ENCODE measurements at places on chromosomes 1 and 21.
A peak's percentile ranks its signal among the peaks of the same experiment; 100 is the strongest.

DNA sequence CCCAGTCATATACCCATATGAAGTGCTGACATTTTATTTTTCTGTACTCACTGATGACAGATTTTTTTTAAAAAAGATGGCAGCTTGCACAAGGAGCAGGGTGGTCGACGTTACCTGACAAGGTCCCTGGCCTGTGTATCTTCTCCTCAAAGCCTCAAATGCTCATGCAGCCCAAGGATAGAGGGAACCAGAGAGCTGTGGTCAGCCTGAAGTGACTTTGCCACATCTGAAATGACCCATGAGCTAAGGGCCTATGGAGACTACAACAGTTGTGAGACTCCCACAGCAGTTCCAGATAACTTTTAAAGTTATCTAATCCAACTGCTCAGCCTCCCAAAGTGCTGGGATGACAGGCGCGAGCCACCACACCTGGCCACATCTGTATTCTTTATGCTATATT lies 131.1 kb downstream of the GLUL start:
- DNase-seq: no peak

GRCh38 chr1:150065184-150065871 lies 2.2 kb upstream of the VPS45 start:
- DNase-seq: no peak

DNA sequence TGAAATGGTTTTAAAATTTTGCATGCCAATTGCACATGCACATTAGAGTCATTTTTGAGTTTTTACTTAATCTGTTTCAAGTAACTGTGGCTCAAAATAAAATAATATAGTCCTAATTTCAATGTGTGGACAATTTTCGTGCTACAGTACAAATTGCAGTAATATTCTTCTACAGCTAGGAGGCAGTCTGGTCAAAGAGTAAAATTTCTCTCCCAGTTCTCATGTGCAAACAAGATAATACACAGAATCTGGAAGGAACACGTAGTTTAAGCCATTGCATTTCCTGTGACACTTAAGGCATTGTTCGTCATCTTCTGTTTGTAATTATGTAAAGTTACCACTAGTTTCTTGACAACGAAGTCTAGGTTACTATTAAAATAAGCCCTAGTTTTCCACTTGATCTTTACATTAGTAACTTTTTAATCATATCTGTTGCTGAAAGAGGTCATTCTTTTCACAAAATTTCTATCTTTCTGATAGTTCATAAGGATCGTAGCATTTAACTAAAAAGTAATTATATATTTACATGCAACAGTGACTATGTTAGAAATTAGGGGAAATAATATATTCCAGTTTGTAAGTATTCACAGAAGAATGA lies 28.9 kb downstream of the ODR4 start:
- peak; percentile 26 for DNase-seq

DNA sequence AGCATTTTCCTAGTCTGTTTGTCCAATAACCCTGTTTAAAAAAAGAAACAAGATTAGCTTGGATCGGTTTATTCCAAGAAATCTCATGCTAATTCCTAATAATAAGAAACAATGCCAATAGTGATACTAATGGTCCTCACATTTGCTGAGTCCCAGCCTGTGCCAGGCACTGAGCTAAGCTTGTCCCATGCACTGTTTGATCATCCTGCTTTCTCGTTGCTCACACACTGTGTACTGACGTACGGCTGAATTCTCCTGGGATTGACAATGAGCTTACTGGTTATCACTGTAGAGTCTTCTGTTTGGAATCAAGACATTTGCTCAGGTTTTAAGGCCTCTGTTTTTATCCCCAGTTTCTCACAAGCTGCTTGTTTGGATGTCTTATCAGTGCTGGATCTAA lies 71.1 kb downstream of the CACNA1E start:
- DNase-seq: no peak

GRCh38 chr21:42466700-42467099 lies 29.3 kb downstream of the RSPH1 start:
- DNase-seq: no peak

- DNase-seq: no peak
Observed at GRCh38 chr1:147721716-147722115, 38.7 kb downstream of the GJA5 start.

DNA sequence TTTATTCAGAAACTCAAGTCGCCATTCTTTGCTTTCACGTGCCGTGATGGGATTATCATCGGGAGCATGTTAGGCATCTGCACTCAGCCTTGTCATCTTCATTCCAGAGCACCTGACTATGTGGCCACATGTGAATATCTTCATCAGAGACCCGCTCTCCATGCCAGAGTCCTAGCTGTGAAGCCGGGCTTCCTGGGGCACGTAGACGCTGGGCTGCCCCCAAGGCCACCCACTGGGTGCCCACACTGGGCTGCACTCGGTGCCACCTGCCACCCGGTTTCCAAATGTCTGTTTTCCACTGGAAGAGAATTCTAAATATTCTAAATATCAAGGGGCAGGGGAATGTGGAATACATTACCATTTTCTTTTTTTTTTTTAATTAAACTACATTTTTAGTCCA lies 43.8 kb downstream of the SLC37A1 start:
- DNase-seq: no peak

GRCh38 chr1:178572604-178573003 lies 59.7 kb downstream of the TEX35 start:
- no peak for DNase-seq

- DNase-seq: no peak
Observed at GRCh38 chr21:19013916-19014315, 610.3 kb upstream of the TMPRSS15 start.

GRCh38 chr1:24096739-24097103 lies 15.2 kb downstream of the MYOM3 start:
- DNase-seq: no peak

- no peak for DNase-seq
Observed at GRCh38 chr1:192657760-192658159, 21.8 kb downstream of the RGS13 start.

DNA sequence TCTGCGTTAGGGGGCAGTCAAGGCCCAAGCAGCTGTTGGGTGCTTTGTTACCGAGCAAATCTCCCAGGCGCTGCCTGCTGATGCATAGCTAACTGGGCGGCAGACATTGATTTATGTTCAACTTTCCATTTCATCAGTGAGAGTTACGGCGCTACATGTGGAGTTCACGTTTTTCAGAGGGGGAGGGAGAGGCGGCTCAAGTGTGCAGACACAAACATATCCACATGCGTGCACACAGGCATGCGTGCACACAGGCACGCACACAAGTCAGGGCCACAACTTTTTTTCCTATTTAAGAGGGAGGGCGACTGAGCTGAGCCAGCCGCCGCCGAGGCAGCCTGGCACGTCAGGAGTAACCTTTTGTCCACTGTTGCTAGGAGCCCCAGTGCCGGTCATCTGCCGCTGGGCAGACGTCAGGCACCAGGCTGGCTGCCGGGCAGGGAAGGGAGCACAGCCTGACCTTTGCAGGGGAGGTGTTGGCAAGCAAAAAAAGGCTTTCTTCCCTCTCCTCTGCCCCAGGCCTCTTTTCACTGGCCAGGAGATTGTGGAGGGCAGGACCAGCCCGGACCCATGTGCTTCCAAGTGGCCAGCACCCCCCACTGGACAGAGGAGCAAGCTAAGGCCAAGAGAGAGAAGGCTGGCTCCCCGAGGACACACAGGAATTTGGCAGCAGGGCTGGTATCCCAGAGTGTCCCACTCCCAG lies 73.3 kb downstream of the MRPL37 start:
- DNase-seq: no peak

DNA sequence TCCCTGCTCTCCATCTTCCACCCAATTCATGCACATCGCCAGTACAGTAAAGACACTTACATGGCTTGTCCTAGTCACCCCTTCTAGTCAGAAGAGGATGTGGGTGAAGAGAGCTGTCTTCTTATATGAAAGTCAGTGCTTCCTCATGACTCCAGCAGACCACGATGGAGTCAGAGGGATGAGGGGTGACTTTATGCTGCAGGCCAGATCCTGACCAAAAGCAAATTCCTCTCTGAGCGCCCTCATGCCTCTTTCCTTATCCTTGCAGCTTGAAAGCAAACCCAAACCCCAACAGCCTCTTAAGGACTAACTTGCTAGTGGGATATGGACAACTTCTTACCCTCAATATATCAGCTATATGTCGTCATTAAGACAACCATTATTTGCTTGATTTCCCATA lies 348.2 kb upstream of the DUSP10 start:
- DNase-seq: no peak

GRCh38 chr21:39149882-39150281 lies 33.4 kb downstream of the PSMG1 start:
- no peak for DNase-seq

DNA sequence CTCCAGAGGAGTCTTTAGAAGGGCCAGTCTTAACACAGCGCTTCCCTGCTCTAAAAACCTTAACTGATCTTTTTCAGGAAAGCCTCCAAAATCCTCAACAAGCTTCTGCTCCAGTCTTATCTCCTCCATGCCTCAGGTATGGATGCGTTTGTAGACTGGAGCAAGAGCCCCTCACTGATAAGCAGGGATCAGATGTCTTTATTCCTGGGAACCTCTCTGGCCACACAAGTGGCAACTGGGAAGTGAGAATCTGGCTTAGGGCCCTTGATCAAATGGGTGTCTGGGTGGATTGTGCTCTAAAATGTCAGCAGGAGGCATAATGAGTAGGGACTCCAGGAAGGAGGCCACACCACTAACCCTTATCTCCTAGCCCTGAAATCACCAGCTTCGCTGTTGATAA lies 1.4 kb downstream of the ZBTB8A start:
- no peak for DNase-seq

GRCh38 chr1:111747282-111747734 lies 8.1 kb upstream of the INKA2 start:
- DNase-seq: no peak

DNA sequence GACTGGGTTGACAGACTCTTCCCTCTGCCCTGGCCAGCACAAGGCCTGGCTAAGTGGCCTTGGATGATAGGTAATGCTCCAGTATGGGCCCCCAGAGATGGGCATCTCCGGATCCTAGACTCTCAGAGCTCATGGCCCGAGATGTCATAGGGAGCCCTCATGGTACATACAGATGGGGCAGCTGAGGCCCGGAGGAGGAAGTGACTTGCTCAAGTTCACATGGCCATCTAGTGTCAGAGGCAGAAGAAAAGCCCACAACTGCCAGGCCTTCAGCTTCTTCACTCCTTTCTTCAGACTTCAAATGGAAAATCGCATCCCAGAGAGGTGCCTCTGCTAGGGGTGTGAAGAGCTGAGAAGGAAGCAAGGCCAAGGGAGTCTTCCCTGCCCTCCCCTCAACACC lies 46.8 kb upstream of the SYNC start:
- no peak for DNase-seq

DNA sequence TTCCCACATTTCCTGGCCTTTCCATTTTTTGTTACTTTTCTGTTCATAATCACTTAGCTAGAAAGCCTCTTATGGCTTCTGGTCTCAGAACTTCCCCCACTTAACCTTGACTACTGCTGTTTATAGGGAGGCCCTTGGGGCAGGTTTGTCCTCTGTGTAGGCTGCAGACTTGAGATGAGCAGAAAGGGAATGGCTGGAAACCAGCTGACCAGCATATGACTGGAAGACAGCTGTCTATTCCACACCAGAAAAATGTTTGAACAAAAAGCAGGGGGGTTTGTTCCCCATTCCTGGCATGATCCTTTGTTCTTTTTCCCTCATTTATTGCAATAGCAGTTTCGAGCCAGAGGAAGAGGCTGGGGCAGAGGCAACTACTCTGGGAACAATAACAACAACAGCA lies 4.9 kb upstream of the SH3D21 start:
- no peak for DNase-seq

GRCh38 chr1:56575865-56576264 lies 3.5 kb downstream of the PLPP3 start:
- no peak for DNase-seq

GRCh38 chr1:94438692-94439276 lies 20.6 kb downstream of the ABCD3 start:
- no peak for DNase-seq

- DNase-seq: peak; percentile 52
Observed at GRCh38 chr1:170410401-170411166, 121.4 kb upstream of the GORAB start.

- no peak for DNase-seq
Observed at GRCh38 chr1:53736290-53736689, 2.7 kb downstream of the GLIS1 start.

DNA sequence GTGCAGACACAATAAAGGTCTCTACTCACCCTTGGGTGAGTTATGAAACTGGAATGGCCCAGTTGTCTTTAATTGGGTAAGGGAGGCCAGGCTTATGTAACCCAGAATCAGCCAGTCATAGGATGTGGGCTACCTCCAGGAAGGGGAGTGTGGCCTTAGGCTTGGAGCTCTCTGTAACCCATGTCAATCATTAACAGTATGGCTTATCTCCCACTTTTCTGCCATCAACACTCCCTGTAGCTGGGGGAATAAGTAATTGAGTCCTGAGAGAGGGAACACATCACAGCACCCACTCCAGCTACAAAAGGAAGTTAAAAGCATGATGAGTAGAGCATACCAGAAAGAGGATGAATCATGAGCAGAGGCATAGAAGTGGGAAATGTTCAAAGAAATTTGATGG lies 327.0 kb upstream of the DUSP10 start:
- DNase-seq: no peak

- no peak for DNase-seq
Observed at GRCh38 chr21:15291621-15292266, 226.9 kb upstream of the NRIP1 start.

DNA sequence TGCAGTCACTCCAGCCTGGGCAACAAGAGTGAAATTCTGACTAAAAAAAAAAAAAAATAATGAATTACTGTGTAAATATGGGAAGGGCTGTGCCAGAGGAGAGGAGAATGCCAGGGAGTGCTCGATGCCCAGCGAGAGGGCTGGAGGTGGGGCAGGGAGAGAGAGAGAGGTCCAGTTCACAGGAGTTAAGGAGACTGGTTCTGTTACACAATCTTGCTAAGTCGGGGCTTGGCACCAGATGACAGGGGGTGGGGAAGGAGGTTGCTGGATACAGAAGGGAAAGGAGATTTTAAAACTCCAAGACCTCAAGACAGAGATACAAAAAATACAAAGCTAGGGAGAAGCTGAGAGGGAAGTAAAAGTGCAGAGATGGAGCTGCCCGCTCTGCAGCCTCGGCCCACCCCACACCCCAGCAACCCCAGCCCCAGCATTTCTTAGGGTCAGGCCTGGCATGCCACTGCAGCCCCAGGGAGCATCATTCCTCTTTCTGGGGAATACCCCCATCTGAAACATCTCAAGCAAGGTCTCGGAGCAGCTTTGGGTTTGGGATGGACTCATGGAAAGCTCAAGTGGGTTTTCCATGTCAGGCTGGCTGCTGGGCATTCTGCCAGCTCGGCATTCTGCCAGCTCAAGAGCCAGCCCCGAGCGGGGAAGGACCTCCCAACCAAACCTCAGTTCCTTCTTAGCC lies 991 bp downstream of the SELENBP1 start:
- no peak for DNase-seq

DNA sequence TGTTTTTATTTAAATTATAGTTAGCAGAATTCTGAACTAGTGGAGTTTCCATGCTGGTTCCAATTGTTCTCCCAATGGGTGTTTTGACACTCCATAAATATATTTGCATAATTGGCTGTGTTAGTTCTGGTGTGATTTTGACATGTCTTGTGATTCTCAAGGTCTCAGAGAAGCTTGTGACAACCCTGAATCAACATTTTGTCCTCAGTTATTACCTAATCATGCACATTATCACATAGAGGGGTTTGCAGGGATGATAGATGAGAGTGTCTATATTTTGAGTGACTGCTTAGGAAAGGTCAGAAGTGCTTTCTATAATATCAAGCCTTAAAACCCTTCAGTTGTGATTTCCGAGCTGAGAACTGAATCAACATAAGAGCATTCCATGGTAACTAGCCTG lies 11.5 kb upstream of the KCNK2 start:
- no peak for DNase-seq

All from non-pigmented ciliary epithelial cell (primary cell).